RWPE1 (cell line): ENCODE measurements at places on chromosomes 3 and 15.

- no peak for DNase-seq
Observed at GRCh38 chr15:50190723-50191122, 8.7 kb downstream of the SLC27A2 start.

DNA sequence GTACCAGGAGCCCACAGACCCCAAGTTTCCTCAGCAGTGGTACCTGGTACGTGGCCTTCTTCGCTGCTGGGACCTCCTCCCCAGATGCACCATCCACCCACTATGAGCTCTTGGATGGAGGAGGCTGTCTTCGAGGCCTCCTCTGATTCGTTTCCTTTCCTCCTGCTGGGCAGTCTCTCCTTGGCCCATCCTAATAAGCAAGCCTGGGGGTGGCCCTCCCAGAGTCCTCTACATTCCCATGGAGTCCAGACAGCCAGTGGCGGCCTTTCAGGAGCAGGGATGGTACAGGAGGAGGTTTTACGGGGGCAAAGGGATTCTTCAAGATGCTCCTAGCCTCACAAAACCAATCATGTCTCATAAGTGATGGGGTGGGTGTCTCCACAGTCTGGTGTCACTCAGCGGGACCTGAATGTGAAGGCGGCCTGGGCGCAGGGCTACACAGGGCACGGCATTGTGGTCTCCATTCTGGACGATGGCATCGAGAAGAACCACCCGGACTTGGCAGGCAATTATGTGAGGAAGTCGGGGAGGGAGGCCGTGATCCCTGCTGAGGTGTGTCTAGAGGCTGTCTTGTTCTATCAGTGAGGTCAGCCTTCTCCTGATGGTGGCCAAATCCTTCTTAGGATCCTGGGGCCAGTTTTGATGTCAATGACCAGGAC, 7.7 kb upstream of the FES start:
- DNase-seq, result no peak

- DNase-seq, result no peak
Observed at GRCh38 chr3:71415681-71416122, 167.8 kb downstream of the FOXP1 start.

GRCh38 chr3:58216496-58217195, 5.9 kb upstream of the DNASE1L3 start:
- DNase-seq, result no peak

- no peak for DNase-seq
Observed at GRCh38 chr15:42819786-42820185, 82.9 kb upstream of the CDAN1 start.

DNA sequence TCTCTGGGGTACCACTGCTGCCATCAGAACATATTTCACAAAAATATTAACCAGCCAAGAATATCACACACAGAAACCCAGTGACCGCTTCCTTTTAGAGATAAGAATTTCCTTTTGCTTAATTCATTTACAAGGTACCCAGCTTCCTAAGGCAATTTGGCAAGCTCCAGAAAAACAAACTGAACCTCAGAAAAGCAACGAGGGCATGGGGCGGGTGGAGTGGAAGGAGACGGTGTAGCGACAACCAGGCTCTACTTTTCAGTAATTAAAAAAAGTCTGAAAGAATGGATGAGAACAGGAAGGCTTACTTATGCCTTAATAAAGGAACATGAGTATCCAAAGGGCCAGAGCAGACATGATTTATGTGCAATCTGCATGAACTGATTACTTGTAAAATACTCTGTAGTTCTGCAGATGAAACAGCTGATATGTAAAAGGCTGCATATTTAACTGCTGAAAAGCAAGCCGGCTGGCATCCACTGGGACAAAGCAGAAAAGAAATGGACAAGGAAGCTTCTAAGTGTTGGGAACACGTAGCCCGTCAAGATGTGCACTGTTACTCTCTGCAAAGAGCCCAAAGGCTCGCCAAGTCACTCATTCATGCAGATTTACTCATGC, 18.6 kb downstream of the RFTN1 start:
- DNase-seq, result no peak

GRCh38 chr15:26806151-26806550, 33.3 kb upstream of the GABRB3 start:
- no peak for DNase-seq

DNA sequence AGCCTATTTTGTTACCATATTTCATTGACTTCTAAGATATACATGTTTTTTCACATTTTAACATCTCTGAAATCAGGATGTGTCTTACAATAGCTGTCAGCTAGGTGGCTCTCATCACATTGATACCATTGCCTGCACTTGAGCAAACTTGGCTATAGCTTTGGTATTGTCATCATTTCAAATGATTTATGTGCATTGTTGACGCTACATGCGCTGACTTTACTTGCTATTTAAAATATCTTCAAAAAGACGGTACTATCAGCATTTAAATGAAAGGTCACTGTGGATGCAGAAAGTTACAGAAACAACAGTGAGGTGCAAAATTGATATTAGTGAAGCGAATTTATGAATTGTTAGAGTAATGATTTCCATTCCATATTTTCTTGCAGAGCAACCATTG, 54.0 kb upstream of the ABHD2 start:
- peak; percentile 41 for DNase-seq

DNA sequence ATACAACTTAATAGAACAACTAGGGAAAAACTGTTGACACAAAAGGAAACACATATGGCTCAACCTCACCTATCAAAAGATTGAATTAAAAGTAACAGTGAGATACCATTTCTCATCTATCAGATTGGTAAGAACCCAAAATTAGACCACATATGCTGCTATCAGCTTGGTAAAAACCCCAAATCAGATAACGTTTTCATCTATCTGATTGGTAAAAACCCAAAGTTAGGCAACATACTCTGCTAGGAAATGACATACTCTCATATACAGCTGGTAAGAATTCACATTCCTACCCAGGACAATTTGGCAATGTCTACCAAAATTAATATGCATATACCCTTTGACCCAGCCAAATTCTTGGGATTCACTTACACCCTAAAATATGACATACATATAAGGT, 26.3 kb downstream of the NRG4 start:
- no peak for DNase-seq

DNA sequence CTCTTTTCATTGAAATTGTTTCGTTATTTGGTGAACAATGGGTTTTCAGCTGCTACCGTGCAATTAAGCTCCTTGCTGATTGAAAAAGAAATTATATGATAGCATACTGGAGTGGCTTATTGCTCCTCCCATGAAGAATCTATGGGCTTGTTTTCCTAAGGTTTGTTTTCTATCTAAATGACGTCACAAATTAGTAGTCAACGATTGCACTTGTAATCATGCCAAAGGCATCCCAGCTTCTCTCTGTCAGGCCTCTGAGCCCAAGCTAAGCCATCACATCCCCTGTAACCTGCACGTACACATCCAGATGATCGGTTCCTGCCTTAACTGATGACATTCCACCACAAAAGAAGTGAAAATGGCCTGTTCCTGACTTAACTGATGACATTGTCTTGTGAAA, 388.0 kb upstream of the LMCD1 start:
- DNase-seq, result no peak

- no peak for DNase-seq
Observed at GRCh38 chr3:70488131-70488530, 175.7 kb upstream of the MDFIC2 start.

GRCh38 chr3:174102866-174103265, 705.3 kb downstream of the NLGN1 start:
- DNase-seq, result no peak

DNA sequence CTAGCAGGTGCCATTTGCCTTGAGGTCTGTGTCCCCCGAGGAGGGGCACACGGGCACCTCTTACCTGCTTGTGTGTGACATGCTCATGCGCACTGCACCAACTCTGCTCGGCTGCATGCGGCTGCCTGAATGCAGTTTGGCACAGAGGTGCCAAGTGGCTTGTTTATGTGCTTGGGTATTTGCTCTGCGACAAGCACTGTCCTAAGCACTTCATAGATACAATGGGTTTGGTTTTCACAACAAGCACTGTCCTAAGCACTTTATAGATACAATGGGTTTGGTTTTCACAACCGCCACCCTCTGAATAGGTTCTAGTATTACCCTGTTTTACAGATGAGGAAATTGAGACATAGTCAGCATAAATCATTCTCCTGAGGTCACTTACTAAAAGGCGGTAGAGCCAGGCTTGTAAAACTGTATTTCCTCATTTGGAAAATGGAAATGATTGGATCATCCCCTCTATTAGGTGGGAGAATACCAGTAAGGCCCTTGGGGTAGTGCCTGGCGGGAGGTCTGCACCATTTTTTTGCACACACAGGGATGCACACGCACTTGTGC, 487 bp downstream of the ITIH4 start:
- DNase-seq, result no peak

- DNase-seq, result no peak
Observed at GRCh38 chr3:127955728-127956127, 40.7 kb downstream of the KBTBD12 start.

DNA sequence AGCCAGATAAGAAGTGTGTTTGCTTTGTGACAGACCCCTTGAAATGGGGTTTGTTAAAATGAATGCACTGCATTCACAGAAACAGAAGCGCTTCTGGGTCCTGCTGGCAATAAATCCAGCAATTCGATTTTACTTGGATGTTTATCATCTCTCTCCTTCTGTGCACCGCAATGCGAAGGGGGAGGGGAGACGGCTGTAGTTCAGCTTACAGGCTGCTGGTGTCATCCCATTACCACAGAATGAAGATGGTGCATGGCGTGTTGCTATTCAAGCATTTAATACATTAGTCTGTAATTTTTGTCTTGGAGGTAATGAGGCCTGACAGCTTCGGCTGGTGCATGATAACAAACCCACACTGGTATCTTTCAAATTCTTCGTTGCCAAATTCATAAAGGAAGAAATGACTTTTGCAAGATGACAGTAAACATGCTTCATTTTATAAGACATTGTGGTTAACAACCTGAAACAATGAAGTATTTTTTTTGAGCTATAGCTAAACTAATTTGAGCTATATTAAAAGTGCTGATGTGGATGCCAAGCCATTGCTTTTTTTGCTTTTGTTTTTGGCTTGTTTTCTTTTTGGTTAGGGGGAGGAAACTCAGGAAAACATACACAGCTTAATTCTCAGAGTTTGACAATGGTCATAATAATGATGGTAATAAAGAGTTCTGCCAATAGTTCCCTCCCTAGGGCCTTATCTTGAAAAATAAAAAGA, 418.3 kb downstream of the OTOL1 start:
- no peak for DNase-seq

GRCh38 chr3:45841420-45841756, 531 bp downstream of the LZTFL1 start:
- DNase-seq, result no peak

DNA sequence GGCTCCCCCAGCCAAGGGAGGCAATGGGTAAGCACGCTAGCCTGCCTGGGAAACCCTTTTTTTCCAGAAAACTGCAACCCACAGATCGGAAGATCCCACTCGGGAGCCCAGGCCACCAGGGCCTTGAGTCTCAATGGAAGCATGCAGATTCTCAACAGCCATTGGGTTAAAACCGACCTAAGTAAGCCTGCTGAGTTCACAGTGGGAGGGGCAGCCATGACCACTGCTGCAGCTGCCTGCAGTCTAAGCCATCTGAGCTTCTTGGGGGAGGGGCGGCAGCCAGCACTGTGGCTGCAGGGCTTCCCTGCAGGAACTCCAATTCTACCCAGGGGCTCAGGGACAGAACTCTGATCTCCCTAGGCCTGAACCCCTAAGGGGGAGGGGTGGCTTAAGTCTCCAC, 82.0 kb downstream of the DPPA2 start:
- DNase-seq, result no peak

- DNase-seq, result no peak
Observed at GRCh38 chr15:47439146-47440111, 277.9 kb upstream of the SEMA6D start.

DNA sequence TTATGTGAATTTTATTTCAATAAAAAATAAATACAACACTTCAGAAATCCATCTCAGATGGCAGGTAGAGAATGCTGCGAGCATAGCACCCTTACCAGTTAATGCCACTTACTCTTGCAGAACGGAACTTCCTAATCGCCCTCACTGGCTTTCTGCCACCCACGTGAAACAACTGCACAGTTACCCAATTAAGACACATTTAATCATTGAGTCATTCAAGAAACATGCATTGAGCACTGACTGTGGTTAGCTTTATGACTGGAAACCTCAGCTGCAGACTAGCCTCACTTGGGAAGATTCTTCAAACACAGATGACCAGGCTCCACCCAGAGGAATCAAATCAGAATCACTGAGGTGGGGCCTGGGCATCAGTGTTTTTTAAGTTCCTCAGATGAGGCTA, 5.6 kb upstream of the MFGE8 start:
- DNase-seq, result peak; percentile 90

DNA sequence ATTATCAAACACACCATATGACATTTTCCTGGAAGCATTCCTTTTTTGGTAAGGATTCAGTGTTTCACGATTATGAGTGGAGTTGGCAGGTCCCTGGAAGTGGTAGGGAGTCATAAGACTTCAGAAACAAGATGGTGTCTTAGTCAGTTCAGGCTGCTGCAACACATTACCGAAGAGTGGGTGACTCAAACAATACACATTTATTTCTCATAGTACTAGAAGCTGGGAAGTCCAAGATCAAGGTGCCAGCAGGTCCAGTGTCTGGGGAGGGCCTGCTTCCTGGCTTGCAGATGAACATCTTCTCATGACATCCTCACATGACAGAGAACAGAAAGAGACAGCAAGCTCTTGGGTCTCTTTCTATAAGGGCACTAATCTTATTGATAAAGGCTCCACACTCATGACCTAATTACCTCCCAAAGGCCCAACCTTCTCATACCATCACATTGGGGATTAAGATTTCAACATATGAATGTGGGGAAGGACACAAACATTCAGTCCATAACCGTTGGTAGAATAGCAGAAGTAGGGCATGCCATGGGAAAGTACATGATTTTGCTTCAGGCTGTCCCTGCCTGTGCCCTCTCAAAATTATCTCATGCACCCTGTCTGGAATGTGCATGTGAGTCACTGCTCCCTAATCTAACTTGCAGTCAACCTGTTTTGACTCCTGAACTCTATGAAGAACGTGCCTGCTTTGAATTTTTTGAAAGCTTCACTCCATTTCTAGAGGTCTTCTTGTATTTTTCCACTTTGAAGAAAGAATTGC, 72.5 kb downstream of the GTPBP8 start:
- peak; percentile 21 for DNase-seq

DNA sequence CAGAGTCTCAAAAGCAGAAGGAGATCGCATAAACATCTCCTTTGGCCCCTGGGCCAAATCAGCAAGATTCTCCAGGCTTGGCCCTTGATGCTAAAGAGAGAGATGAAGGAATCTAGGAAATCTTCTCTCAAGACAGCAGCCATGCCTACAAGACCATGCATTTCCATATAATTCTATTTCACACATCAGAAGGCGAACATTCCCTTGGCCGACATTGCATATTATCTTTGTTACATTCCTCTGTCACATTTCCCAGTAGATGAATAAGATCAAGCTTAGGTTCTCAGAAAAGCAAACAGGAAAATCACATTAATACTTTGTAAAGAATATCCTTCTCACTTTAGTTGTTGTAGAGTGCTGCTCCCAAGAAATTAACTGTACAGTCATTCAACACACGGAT, 21.3 kb downstream of the GASK1A start:
- no peak for DNase-seq

DNA sequence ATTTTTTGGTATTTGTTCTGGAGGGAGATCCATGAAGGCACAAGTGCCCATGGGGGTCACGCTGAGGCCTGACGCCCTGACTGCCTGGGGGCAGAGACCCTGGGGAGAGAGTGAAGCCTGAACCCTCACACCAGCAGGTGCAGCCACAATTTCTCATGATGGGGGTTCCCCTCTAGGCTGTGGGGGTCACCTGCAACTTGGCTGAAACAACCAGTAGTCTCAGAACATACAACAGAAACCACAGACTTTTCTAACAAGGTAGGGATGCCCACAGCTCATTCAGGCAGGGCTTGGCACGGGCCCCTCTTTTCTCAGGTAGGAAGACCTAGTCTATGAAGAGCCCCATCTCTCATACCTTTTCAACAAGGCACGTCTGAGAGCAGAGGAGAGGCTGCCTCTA, 245.1 kb downstream of the ADAMTS17 start:
- DNase-seq, result no peak

GRCh38 chr3:13976469-13976868, 96.6 kb upstream of the WNT7A start:
- no peak for DNase-seq
